ENCODE measurements at places on chromosomes 7 and 10.

DNA sequence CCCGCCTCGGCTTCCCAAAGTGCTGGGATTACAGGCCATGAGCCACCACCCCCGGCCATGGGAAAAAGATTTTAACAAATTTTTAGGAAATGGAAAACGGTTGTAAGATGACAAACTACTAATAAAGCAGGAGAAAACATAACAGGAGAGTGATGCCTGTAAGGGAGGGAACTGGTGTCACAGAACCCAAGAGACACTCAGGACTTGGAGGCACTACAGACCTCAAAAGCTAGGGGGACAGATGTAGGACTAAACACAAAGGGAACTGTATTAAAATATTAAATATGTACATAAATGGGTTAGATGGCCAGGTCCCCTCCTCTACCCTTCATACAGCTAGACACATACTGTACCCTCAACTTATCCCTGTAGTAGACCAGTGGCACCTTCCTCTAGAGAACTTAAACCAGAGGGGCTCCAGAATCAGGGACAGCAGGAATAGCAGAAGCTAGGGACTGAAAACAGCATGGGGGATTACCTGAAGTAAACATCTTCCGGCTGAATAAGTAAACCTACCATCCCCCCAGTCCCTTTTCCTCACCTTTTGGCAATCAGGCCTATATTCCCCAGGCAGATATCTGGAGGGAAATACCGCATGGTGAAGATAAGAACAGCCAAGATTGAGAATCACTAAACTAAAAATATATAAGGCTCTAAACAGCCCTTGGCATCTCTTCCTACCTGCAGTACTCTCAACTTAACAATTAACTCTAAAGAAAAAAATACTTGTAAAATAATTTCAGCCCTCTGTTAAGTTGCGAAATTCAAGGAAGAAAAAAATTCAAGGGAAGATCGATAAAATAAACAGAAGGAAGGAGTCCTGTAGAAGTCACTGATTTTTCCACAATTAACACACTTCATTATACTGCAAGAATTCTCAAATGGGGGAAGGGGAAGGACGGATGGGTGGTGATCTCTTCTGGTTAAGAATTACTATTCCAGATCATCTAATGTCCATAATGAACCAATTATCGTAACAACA lies 15.5 kb downstream of the TM9SF3 start:
- no peak for DNase-seq

- DNase-seq: peak; percentile 17
Measured at GRCh38 chr7:139871331-139871730, 42.3 kb downstream of the TBXAS1 start.

DNA sequence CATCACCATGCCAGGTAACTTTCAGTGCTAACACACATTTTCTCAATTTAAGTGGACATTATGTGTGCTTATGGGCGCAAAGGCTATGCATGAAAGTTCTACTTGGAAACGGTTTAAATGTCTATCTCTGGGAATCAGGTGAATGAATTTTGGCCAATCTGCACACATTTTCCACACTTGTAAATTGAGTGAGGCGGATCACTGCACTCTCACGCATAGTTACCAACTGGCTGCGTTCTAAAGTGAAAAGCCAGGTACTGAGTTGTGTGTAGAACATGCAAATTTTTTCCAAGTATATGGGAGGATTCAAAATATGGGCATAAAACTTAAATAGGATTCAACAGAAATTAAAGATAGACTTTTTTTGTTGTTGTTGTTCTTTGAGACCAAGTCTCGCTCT lies 323.7 kb downstream of the RNLS start:
- DNase-seq: no peak

DNA sequence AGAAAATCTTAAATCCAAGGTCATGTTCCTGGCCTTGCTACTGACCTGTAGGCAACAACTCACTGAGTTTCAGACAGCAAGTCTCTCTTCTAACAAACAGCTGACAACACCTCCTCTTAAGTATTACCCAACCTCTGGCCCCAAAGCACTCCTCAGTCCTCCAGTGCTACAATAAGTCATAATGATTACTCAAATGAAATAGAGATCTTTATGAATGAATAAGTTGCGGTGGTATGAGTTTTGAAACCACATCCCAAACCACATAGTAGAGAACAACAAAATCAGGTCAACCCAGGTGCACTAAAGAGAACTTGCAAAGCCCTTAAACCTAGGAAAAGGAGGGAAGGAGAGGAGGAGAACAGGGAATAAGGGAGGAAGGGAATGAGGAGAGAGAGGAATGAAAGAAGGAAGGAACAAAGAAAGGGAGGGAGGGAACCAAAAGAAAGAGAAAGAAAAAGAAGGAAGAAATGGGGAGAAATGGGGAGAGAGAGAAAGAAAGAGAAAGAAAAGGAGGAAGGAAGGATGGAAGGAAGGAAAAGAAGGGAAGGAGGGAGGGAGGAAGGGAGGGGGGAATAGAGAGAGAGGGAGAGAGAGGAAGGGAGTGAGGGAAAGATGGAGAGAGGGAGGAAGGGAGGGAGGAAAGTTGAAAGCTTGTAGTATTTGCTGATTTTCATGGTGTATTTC lies 142.8 kb upstream of the CALCR start:
- no peak for DNase-seq

DNA sequence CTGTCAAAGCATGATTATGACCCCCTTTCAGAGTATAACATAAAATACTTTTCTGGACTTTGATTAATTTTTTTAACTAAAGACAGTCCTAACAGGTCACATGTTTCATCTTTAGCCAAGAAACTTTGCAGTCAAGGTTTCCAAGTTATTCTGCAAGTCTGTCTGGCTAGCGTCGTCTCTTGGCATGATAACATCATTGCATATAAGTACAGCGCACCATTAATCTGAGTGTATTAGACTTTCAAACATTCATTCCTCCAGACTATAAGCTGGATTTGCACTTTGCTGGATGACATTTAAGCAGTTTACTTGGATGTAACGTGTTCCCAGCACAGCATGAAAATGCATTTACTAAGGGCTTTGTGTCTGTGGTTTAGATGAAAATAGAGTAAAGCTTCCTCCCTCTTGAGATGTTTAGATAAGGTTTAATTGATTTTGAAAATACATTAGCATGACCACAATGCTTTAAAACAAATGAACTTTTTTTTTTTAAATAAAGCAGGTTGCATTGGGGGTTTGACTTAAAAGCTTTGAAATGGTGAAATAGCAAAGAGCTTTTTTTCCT lies 349.0 kb upstream of the MTPN start:
- DNase-seq: no peak

DNA sequence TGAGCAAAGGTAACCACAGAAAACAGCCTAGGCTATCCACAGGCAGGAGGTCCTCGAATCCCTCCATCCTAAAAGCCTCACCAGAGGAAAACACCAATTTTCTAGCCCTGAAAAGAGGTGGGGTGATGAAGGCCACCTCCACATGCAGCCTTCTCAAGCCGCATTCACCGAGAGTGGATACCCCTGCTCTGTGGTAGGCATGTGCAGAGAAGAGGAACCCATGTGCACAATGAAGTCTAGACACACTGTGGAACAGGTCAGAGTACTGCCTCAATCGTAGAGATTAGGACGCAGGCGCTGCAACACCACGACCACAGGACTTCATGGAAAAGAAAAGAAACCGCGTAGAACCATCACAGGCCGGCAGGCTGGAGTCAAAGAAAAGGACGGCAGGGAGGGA lies 38.8 kb downstream of the GRB10 start:
- DNase-seq: no peak

- no peak for DNase-seq
Measured at GRCh38 chr10:11936389-11937152, 106.0 kb downstream of the UPF2 start.

GRCh38 chr10:34967335-34967880 lies 122.7 kb downstream of the CUL2 start:
- peak; percentile 59 for DNase-seq

GRCh38 chr10:81730891-81731290 lies 144.1 kb upstream of the NRG3 start:
- no peak for DNase-seq

DNA sequence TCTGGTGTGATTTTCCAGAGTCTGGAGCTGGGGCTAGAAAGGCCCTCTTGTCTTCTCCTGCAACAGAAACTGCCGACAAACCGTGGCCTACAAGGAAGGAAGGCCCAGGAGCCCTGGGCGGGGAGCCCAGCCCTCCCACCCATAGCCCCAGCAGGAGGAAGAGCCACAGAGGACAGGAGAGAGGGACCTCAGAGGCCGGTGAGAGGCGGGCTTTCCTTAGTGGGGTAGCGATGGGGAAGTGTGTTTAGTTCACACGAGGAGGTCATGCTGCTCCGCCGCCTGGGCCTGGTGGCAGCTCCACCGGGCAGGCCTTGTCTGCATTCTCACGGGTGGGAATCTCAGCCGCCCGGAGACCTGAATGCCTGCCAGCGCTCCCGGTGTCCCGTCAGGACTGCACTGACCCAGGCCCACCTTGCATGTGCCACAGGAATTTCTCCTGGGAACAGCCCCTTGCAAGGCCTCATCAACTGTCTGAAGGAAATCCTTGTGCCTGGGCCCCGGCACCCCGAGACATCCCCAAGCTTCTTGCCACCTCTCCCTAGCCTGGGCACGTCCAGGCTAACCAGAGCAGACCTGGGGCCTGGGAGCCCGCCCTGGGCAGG lies 50.9 kb downstream of the ZNF467 start:
- DNase-seq: no peak

GRCh38 chr7:142057101-142057500 lies 54.4 kb upstream of the MGAM2 start:
- no peak for DNase-seq

Data from AG04449 (cell line).